Activated CD4-positive, alpha-beta T cell treated with anti-CD3 and anti-CD28 coated beads, Interleukin-2, amount 50 U/mL, for 48 hours (primary cell): ENCODE measurements at places on chromosomes 3 and 15.

GRCh38 chr3:11335056-11335608 is 62.9 kb downstream of the ATG7 start:
- no peak for DNase-seq

DNA sequence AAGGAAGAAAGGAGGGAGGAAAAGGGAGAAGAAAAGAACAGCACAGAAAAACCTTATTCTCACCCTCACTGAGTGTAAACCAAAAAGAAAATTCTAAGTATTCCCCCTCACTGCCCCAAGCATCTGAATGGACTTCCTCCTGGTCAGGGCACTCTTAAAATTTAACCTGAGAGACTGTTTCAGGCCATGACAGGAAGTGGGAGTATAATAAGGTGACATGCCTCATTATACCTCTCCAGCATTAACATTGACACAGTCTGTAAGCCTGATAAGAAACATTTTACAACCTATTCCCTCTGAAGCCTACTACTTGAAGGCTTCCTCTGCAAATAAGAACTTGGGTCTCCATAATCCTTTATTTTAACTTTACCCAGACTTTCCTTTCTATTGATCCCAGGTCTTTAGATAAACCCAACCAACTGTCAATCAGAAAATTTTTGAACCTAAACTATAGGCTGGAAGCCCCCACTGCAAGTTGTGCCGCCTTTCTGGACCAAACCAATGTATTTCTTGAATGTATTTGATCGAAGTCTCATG is 41.7 kb downstream of the SLCO2A1 start:
- no peak for DNase-seq

GRCh38 chr15:72965671-72966070 is 86.6 kb upstream of the NEO1 start:
- no peak for DNase-seq

DNA sequence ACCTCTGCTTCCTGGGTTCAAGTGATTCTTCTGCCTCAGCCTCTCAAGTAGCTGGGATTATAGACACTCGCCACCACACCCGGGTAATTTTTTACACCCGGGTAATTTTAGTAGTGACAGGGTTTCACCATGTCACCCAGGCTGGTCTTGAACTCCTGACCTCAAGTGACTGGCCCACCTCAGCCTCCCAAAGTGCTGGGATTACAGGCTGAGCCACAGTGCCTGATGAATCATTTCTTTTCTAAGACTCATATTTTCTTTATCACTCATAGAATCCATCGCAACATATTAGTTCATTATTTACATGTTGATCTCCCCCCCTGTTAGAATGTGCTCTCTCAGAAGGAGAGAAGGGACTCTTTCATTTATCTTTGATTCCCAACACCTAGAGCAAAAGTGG is 109.5 kb upstream of the PTPRG start:
- no peak for DNase-seq

- DNase-seq = no peak
These were observed 64.7 kb downstream of the BFSP2 start for GRCh38 chr3:133464573-133464972.

DNA sequence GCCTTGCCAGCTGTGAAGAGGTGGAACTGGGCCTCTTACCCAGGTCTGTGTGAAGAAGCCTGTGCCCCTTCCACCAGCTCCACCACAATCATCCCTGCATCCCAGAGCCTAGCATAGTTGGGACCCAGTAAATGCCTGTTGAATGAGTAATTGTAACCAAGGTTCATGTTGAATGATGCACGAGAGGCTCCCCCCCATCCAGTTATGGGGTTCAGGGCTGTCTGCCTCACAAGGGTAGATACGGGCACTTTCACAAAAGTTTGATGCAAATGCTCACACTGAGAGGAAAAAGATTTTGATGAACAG is 29.5 kb upstream of the TSEN2 start:
- no peak for DNase-seq

- no peak for DNase-seq
These were observed 20.1 kb downstream of the MAPKAPK3 start for GRCh38 chr3:50637011-50637410.

DNA sequence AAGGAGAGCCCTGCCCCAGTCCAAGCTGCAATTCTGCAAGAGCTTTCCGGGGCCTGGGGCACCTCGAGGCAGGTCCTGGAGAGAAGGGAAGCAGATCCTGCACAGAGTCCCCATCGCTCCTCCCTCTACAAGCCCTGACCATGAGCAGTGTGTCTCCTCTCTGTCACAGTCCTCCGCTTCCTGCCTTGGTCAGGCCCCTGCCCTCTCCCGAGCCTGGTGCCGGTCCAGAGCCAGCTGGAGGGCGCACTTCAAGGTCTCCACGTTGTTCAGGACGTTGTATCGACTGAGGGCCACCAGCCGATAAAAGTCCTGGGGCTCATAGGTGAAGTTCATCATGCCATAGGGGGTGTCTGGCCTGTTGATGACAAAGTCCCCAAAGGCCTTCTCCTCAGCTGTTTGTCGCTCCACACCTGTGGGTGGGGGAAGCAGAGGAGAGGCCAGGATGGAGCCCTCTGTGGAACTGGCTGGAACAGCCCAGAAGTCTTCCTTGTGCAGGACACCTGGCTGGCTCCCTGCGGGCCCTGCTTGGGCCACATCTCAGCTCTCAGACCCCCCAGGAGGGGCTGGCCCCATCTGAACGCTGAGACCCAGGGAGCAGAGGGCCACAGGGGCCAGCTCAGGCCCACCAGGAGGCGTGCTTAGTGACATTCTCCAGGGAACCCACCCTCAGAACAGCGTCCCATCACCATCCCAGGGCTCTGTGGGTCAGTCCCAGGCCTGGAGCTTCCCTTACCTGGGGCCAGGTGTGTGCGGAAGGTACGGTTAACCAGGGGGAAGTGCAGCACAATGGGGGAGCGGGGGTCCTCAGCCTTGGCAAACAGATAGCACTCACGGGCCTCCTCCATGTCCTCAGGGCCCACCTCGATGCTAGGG is 14.4 kb downstream of the PLA2G4F start:
- DNase-seq = no peak

GRCh38 chr3:172553526-172554252 is 30.5 kb upstream of the TNFSF10 start:
- DNase-seq = no peak

GRCh38 chr15:43095708-43096347 is 10.0 kb downstream of the UBR1 start:
- no peak for DNase-seq

- DNase-seq = no peak
These were observed 214.6 kb downstream of the KCNAB1 start for GRCh38 chr3:156334841-156335545.
